ELR (cell line): ENCODE measurements at places on chromosomes 4 and X.

GRCh38 chr4:73068491-73069337 is 802 bp downstream of the COX18 start:
- DNase-seq, result peak; percentile 51

- DNase-seq, result peak; percentile 11
These were observed 585.7 kb downstream of the IL15 start for GRCh38 chr4:142222127-142222526.

- DNase-seq, result peak; percentile 21
These were observed 176.8 kb downstream of the LARP7 start for GRCh38 chr4:112813790-112814189.

DNA sequence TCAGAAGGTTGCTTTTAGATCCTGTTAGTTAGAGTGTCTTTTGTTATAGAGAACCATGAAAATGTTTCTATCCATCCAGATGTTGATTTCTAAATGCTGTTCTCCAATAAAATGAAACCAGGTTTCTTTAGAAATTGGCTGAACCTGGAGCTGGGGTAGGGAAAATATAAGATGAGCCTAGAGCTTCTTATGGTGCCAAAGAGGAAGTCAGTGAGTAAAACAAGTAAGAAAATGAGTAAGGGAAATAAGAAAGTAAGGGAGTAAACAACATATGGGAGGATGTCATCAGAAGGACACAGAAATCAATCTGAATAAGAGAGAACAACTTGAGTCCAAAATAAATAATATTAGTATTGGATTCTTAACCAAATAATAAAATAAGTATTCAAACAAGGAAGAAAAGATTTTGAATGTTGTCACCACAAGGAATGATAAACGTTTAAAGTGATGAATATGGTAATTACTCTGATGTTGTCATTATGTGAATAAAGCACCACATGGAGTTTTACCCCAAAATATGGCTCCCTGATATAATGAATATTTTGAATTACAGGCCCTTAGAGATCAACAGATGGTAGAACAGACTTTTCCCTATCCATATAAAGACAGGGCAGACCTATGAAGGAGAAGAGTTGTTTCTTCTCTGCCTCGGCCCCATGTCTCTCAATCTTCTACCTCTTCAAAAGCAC is 506.1 kb downstream of the IL15 start:
- peak; percentile 4 for DNase-seq

DNA sequence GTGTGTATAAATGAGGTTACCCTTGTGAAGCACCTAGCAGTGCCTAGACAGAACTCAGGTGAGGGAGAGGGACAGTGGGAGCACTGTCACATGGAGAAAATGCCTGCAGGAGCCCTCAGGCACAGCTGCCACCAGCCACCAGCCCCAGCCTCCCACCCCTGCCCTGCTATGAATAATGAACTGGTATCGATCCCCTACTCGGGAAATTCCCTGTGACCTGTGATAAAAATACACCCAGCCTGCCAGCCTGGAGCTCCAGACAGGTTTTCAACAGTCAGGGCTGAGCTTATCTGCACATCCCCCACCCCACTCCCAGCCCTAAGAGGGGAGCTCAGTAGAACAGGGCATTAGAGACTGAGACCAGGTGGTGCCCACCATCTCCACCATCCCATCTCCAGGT is 159.6 kb upstream of the PJA1 start:
- no peak for DNase-seq

DNA sequence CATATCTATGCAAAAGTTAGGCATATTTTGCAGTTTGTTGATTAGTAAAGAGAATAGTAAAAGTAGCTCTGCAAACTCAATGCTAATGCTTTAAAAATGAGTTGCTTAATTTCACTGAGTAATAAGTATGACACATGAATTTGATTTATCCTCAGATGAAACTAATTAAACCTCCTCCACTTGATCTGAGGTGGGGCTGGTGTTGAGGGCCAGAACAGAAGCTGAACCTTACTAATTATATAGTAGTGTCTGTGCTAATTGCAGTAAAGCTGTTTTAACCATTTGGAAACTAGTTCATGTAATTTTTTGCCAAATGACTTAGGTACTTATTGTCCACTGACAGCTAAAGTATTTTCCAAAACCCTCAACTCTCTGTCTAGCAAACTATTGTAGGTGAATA is 7.7 kb upstream of the PGAM4 start:
- DNase-seq, result no peak

- no peak for DNase-seq
These were observed 213.3 kb upstream of the MAB21L2 start for GRCh38 chr4:150368667-150369066.

- DNase-seq, result no peak
These were observed 60.6 kb upstream of the WWC2 start for GRCh38 chr4:183038436-183038835.

GRCh38 chr4:14293582-14293981 is 666.1 kb upstream of the BOD1L1 start:
- no peak for DNase-seq

- no peak for DNase-seq
These were observed 9.1 kb downstream of the PPAT start for GRCh38 chr4:56426273-56426672.

GRCh38 chrX:13081395-13082205 is 37.2 kb upstream of the FAM9C start:
- no peak for DNase-seq

- DNase-seq, result no peak
These were observed 29.8 kb upstream of the SMARCAD1 start for GRCh38 chr4:94177822-94178221.

- peak; percentile 38 for DNase-seq
These were observed 601 bp downstream of the SLC25A43 start for GRCh38 chrX:119399772-119400101.

DNA sequence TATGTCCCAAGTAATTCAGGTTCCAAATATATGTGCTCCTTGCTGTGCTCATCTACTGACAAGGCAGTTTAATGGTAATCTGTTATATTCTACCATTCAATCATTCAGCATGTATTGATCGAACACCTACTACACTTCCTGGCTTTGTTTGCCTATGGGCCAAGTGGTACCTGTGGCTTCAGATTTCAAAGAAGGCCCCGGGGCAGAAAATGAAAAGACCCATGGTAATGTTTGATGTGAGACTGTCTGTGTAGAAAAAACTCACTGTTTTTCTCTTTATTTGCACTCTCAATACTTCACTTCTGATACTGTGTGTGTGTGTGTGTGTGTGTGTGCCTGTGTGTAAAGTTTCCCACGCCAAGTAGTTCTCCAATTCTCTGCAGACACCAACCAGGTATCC is 61.0 kb upstream of the FRAS1 start:
- no peak for DNase-seq

DNA sequence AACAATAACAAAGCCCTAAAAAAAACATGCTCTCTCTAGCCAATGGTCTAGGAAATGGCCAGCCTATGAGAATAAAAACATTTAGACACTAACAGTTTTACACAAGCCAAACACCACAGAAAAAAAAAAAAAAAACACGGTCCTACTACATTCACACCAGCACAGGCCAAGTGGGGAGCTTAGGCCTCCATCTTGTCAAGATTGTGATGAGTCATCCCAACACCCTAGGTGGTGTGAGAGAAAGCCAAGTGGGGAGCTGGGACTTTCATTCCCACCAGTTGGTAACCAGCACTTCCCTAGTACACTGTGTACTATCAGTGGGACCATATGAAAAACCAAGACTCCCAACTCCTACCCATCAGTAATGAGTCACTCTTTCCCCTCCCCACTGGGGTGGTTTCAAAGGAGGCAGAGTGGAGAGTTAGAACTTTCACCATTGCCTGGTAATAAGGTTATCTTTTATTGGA is 95.6 kb downstream of the ADAMTS3 start:
- DNase-seq, result no peak
